ENCODE measurements at places on chromosomes 16 and 17.
A peak's percentile ranks its signal among the peaks of the same experiment; 100 is the strongest.

GRCh38 chr17:71032746-71033273 is 863.5 kb downstream of the KCNJ2 start:
- DNase-seq, result no peak

DNA sequence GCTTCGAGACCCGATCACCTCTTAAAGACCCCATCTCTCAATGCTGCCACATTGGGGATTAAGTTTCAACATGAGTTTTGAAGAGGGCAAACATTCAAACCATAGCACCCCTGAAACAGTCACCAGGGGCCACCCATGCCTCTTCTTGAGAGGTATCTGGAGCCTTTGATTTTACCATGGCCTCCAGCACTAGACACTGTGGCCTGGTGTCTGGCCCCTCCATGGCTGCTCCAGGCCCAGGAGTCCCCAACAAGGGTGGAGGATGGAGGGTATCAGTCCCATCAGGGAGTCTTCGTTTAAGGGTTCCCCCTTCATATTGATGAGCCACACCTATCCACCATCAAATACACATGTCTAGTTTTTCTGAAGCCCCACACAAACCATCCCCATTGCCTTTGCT is 66.5 kb upstream of the CDH5 start:
- DNase-seq, result no peak

- DNase-seq, result no peak
Observed at GRCh38 chr16:14300705-14301168, 229.6 kb downstream of the MRTFB start.

GRCh38 chr17:80842456-80843013 is 149.1 kb upstream of the CHMP6 start:
- DNase-seq, result no peak

DNA sequence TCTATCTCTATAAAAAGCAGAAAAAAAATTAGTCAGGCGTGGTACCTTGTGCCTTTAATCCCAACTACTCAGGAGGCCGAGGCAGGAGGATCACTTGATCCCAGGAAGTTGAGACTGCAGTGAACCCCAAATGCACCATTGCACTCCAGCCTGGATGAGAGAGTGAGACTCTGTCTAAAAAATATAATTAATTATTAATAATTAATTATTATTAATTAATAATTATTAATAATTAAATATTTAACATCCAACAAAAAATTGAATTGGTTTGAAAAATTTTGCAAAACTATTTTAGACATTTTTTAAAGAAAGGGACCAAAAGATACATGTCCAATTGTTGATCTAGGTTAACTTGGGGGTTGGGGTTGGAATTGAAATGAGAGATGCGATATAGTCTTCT is 51.0 kb downstream of the MYH3 start:
- DNase-seq, result no peak

GRCh38 chr16:12637002-12637401 is 166.7 kb downstream of the CPPED1 start:
- DNase-seq, result no peak

GRCh38 chr16:61926766-61927165 is 109.5 kb downstream of the CDH8 start:
- DNase-seq, result no peak

DNA sequence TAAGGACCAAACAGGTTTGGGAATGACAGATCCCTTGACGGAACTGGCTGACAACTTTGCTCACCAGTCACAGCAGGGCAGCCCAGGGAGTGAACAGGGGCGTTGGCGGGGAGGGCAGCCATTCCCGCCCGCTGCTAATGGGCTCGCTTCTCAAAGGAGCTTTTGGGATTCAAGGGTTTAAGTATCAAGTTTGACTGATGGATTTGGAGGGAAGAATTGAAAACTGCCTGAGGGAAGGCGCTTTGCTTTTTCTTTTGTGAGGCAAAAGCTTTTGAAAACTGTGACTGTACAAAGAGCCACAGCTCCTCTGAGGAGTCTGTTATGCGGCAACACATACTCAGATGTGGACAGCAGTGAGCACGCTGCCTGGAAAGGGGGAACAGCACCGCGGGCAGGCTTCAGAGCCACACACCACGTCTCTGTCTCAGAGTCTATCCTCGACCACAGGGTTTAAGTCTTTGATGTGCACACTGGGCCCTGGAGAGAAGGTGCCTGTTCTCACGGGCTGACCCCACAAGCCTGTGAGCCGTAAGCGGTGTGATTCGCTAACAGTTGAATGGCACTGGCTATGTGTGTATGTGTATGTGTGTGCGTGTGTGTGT is 79.9 kb upstream of the HSBP1 start:
- DNase-seq, result no peak

GRCh38 chr17:72567774-72568173 is 447.0 kb downstream of the SOX9 start:
- DNase-seq, result no peak

DNA sequence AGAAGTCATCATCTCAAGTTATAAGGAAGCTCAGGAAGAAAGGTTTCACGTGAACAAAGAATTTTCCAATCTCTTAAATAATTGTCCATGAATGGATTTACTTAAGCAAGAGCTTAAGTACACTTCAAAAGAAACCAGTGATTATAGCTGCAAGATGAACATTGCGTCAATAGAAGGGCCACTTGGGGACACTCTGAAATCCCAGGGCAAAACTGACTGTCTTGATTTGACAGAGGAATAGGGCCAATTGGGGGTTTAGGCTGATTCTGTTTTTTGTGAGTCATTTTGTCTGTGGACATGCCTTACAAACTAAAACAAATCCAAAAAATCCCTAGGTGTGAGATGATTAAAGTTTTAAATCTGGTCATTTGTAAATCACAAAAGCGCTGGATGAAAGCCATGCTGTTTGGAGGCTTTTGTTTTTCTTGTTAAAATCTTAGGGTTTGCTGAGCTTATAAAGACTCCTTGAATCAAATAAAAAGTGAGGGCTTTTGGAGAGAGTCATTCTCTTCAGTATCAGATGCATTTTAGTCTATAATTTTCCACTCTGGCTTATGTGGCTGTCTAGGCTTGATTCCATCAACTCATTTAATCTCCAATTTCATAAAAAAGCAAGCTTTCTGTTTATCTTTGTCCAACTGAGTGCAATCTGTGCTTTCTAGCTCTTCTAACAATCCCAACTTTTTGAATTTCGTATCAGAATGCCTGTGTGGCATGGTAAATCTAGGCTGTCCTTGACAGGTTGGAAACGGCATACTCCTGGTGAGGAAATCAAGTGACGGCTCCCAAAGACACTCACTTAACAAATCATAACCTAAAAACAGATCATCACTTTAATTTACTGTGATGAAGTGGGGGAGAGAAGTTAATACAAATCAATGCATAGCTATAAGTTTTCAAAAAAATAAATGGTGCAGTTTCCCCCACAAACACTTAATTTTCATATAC is 98.2 kb upstream of the SOX9 start:
- DNase-seq, result no peak

- DNase-seq, result no peak
Observed at GRCh38 chr17:73660366-73660765, 16.1 kb upstream of the SDK2 start.

- DNase-seq, result no peak
Observed at GRCh38 chr17:77826132-77826873, 132.2 kb upstream of the TNRC6C start.

DNA sequence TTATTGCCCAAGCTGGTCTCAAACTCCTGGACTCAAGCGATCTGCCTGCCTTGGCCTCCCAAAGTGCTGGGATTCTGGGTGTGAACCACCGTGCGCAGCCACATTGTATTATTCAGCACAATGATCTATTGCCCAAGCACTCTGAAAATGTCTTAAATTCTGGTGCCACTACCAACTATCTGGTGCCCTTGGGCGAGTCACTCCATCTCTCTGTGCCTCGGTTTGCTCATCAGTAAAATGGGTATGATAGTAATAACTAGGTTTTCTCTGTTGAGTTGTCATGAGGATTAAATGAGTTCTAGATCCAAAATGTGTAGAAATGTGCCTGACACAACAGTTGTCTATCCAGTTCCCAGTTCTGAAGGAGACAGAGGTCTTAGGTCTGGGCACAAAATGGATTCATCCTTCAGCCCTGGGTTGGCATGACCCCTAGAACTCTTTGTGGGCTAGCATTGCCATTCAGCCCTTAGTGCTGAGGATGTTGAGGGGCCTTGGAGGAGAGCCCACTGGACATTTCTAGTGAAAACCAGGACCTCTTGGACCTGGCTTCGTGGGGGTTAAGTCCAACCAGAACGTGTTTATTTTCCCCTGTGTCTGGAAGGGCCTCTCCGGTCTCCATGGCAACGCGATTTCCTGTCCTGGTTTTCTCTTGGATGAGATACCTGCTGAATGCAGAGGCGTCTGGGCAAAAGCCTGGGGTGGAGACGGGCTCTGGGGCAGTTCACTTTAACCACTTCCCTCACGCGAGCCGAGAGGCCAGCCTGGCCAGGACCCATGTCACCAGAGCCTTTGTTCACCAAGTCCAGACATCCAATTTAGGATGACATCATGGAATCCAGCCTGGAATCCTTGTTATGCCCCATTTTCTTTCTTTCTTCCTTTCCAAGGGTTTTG is 43.7 kb upstream of the TNRC6A start:
- no peak for DNase-seq

GRCh38 chr16:57480754-57481230 is 5.5 kb downstream of the DOK4 start:
- no peak for DNase-seq

- no peak for DNase-seq
Observed at GRCh38 chr17:19383681-19384470, 3.1 kb downstream of the MFAP4 start.

DNA sequence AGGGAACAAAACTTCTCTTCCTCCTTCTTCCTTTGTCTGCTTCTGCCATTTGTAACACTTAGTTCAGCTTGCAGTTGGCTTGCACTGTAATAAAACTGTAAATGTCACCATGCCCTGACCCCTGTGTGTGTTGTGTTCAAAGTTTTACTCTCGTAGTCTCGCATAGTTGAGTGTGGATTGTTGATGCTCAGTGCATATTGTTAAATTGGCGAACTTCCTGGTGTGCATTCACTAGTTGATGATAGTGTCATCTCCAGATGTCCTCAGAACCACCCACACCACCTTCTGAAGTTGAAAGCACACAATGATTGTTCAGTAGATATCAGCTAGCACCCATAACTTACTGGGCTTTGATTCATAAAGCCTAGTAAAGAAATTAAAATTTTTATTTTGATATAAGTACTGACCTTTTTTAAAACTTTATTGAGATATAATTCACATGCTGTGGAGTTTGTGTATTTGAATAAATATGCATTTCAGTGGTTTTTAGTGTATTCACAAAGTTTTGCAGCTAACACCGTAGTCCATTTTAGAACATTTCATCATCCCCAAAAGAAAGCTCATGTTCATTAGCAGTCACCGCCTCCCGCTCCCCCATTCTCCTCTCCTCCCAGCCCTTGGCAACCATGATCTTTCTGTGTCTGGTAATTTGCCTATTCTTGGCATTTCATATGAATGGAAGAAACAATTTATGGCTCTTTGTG is 25.0 kb downstream of the USP10 start:
- peak; percentile 28 for DNase-seq

GRCh38 chr16:19005561-19006445 is 22.1 kb downstream of the TMC7 start:
- DNase-seq, result no peak

GRCh38 chr17:57750109-57750871 is 5.2 kb upstream of the CCDC182 start:
- DNase-seq, result no peak

DNA sequence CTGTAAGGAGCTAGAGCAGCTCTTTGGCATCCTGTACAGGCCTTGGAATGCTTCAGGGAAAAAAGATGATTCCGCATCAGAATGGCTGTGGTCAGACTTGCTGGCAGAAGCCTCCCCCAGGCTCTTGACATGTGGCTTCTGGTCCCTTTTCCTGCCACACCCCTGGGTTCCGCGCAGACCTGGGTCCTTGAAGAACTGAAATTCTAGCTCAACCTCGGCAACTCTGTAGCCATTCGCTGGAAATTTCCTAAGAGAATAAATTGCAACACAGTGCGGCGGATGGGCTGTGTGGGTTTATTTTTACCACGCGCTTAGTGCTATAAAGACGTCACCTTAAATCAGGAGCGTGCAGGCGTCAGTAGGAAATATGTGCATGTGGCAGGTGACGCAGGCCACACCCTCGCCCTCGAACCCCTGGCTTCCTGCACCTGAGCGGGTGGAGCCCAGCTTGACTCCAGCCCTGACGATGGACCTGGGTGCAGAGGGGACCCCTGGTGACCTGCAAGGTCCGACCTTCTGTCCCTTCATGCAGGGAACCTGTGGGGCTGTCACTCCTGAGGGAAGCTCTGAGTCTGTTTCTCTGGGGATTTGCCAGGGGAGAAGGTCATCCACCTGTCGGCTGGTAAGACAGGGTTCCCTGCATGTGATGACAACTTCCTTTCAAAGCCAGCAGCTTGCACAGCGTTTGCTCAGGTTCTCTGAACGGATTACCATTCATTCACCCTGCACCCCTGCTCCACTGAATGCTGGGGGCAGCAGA is 46.3 kb downstream of the METRNL start:
- DNase-seq, result peak; percentile 34

DNA sequence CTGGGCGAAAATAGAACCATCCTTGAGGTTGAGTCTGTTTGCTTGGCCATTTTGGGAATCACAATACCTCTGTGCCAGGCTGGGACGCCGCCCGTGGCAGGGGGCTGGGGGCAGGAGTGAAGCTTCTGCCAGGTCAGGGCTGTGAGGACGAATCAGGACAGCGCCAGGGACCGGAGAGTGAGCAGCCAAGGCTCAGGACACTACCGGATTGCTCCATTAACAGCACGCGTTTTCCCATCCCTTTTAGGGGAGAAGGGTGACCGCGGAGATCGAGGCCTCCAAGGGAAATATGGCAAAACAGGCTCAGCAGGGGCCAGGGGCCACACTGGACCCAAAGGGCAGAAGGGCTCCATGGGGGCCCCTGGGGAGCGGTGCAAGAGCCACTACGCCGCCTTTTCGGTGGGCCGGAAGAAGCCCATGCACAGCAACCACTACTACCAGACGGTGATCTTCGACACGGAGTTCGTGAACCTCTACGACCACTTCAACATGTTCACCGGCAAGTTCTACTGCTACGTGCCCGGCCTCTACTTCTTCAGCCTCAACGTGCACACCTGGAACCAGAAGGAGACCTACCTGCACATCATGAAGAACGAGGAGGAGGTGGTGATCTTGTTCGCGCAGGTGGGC is 23.4 kb downstream of the C1QTNF1 start:
- DNase-seq, result no peak

- DNase-seq, result peak; percentile 68
Observed at GRCh38 chr16:17194190-17194780, 276.5 kb downstream of the XYLT1 start.

DNA sequence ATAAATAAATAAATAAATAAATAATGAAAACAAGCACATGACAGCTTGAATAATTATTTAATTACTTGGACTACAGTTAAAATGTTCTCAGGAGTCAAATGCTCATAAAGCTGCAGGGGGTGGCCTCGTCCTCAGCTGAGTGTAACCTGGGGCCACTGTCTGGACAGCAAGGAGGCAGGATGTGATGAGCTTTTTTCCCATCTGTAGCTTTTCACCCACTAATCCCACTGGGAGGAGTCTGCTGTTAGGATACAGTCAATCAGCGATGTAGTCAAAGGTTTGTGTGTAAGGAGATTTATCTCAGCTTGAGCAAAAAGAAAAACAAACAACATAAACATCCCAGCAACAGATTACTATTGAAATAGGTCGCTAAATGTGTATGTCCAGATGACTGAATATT is 22.5 kb downstream of the ZCCHC14 start:
- DNase-seq, result no peak

DNA sequence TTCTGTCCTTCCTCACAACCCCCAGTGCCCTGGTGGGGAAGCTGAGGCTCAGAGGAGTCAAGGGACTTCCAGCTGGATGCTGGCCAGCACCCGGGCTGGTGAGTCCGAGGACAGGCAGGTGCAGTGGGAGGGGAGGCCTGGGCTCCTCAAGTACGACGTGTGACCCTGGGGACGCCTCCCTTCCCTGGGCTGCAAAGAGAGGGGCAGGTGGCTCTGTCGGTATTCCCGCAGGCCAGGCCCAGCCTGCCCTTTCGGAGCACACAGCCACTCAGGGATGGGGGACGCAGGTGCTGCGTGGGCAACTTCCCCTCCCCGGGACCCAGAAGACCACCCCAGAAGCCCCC is 33.1 kb upstream of the PVALEF start:
- no peak for DNase-seq

All from activated CD4-positive, alpha-beta T cell treated with anti-CD3 and anti-CD28 coated beads for 48 hours (primary cell).